ENCODE measurements at places on chromosomes 4 and X.

DNA sequence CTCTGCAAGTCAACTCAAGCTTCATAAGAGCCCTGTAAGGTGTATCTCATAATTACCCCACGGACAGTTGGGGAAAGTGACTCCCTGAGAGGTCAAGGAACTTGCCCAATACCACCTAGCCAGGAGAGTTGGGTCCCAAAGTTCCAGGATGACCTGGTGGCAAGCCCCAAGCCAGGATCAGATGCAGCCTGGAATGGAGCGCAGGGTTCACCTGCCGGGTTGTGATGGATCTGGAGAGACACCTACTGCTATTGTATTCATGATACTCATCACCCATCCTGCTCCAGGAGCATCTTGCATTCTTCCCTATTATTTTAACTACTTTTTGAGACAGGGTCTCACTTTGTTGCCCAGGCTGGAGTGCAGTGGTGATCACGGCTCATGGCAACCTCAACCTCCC, 36.1 kb downstream of the ZBTB49 start:
- DNase-seq, result no peak

- no peak for DNase-seq
These were observed 1.8 kb downstream of the TAB3 start for GRCh38 chrX:30887288-30887687.

GRCh38 chr4:105594099-105595010, 41.9 kb downstream of the ARHGEF38 start:
- no peak for DNase-seq

DNA sequence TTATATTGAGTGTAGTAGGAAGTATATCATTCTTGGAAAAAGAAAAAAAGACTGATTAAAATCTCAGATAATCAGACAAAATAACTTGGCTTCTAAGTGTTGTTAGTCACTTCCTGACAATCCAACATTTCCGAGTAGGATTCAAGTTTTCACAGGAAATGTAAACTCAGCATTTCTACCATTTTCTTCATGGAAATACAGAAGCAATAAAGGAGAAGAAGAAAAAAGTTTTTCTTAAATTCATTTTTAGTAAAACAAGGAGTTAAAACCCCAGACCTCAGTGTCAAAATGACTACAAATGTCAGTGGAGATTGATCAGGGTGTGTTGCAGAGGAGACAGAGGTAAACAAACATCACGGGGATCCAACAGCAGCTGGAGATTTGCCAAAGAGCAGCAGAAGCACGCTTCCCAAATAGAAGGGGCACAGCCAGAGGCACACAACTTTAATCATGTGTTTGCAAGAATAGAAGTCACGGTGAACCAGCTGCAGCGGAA, 129.3 kb upstream of the FAM9B start:
- DNase-seq, result no peak

DNA sequence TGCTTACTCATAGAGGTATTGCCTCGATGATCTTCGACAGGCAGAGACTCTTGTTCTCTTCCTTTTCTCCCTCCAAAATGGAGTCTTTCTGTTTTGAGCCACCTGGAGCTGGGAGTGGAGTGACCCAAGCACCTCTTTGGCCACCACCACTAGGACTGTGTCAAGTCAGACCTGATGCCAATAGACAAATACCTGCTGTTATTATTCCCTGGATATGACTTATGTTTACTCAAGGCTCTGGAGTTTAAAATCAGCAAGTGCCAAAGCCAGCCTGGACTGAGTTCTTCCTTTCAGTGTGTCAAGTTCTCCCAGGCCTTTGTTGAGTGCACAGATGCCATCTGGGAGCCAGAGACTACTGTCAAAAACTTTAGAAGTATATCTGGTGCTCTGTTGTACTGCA, 130.2 kb upstream of the SLC6A14 start:
- DNase-seq, result no peak

- no peak for DNase-seq
These were observed 40.9 kb downstream of the PDS5A start for GRCh38 chr4:39936565-39937418.

DNA sequence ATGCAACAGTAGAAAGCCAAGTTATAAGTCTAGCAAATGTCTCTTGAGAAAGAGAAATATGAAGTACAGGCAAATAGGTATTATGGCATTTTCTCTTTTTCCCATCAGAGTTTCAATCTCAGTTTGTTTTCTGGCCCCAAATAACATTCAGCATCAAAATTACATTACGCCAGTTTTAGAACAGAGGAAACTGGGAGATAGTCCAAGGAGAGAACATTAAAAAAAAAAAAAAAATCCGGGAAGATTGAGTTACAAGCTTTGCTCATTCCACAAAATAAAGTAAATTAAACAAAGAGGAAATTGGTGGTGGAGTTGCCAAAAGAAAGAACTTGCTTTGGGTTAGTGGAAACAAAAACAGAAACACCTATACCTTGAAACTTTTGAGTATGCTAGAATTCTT, 50.4 kb upstream of the IL13RA2 start:
- DNase-seq, result no peak

GRCh38 chrX:38618180-38618579, 56.8 kb downstream of the TSPAN7 start:
- DNase-seq, result no peak

GRCh38 chrX:131845201-131845600, 177.9 kb upstream of the STK26 start:
- DNase-seq, result no peak

DNA sequence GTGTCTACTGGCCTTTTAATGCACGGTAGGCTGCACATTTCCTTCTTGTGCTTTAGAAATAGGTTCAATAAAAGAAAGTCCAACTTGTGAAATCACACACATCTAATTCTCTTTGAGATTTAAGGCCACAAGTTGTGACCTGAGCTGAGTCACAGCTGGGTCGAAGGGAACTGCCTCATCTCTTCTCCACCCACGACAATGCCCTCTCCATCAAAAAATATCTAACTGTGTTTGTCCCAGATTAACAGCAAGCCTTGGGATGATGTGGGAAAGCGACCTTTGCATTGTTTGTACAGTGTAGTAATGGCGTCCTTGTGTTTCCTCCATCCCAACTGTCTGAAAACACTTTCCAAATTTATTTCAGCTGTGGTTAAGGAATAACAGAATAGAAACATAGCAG, 168.9 kb downstream of the AMELX start:
- no peak for DNase-seq

GRCh38 chrX:150845091-150845490, 53.4 kb downstream of the CD99L2 start:
- no peak for DNase-seq

DNA sequence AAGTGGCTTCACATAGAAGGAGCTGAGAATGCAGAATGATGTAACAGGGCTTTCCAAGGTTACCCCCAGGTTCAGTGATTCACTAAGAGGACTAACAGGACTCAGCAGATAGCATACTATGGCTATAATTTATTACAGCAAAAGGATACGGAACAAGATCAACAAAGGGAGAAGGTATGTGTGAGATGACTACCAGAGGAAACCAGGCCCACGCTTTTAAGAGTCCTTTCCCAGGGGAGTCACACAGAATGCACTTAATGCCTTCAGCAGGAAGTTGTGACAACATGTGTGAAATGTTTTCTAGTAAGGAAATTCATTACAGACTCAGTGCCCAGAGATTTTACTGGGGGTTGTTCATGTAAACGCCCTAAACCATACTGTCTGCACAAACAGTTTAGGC, 373.6 kb upstream of the MAGEB2 start:
- DNase-seq, result no peak

- DNase-seq, result peak; percentile 23
These were observed 106.9 kb upstream of the ACSL4 start for GRCh38 chrX:109839694-109840567.

- DNase-seq, result no peak
These were observed 11.3 kb upstream of the LONRF3 start for GRCh38 chrX:118963159-118963558.

DNA sequence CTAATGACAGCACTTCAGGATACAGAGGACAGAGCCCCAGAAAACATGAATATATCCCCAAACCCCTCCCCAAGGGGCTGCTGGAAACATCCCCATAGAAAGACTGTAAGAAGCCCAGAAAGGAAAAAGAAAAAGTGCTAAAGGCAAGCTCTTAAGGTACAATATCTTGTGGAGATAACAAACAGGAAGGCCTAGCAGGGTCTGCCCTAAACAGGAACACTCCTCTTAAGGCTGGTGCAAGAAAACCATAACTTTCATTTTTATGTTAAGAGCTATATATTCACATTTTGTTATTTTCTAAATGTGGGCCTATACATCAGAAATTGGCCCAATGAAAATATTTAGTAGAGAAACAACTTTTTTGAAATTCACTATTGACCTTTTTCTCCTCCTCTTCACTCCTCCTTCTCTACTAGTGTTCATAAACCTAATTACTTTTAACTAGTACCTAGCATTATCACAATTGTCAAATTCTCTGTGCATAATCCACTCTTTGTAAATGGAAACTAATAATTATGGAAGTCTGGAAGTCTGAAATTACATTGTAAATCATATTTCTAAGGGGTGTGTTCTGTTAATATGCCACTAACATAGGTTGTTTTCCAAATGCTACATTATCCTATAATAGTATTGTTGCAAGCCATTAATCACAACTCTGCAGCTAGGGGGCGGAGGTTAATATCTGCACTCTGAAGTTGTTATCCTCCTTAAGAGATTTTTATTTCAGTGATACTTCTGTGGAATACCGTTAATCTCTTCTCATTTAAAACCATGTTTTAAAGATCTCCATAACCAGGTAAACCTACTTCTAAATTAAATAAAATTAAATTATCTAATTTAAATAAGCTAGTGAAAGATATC, 59.8 kb downstream of the CASK start:
- DNase-seq, result no peak

GRCh38 chr4:45147866-45148265, 421.5 kb upstream of the GNPDA2 start:
- no peak for DNase-seq

DNA sequence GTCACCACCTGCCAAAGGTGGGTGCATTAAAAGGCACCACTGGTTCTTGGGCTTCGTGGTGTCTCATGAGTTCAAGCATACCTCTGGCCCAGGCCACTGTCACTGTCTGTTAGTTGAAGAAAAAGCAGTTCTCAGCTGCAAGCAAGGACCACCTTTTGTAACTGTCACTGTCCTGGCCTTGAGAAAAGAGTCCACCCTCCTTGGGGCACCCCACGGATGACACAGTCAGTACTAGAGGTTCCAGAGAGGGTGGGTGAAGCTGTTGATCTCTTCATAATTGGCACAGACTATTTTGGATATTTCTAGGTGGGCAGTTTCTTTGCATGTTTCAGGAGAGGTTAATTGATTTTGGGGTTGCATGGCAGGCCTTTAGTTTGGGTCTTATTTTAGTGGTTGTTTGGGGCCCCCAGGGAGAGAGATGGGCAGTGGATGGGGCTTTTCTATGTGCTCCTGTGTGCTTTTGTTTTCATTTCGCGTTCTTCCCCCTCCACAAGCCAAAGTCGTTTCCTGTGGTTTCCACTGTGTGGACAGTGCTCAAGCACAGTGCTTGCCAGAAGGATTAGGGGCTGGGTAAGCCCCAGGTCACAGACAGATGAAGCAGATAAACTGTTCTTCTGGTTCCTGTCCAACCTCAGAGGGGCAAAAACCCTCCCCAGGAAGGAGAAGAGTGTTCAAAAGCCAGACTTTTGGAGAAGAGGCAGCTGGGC, 156.2 kb upstream of the PPP1R2C start:
- peak; percentile 27 for DNase-seq

DNA sequence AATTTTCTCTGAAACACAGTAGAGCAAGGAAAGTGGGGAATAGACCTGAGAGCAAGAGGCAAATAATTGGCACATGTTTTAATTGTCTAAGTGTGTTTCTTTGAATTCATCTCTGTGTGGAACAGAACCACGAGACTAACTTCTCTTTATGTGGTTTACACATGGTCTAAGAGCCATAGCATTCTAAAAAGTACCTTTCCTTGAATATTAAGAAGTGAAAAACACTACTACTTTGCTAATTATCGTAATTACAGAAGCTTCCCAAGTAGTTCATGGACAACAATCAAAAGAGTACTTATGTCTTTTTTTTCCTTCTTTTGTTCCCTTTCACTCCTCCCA, 2.9 kb upstream of the CYBB start:
- no peak for DNase-seq

GRCh38 chr4:55143858-55144257, 18.5 kb upstream of the KDR start:
- DNase-seq, result no peak

- no peak for DNase-seq
These were observed 37.6 kb downstream of the EFHC2 start for GRCh38 chrX:44305921-44306320.

GRCh38 chrX:108312957-108313356, 125.3 kb downstream of the COL4A6 start:
- peak; percentile 55 for DNase-seq

GRCh38 chr4:103400405-103400804, 202.3 kb upstream of the CENPE start:
- no peak for DNase-seq

DNA sequence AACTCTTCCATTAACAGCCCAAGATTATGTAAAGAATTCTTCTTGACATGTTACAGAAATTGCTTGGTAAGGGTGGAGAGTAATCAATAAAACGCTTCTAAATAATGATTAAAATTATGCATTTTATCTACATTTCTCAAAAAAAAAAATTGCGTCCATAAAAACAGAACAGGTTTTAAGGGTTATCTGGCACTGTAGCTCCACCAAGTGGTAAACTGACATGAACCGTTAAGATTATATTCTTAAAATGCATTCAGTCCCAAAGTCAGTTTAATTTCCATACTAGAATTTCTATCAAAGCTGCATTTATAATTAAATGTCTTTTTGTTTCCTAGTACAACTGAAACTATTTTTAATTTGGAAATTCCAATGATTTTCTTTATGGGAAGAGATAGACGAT, 214.0 kb upstream of the UGT8 start:
- DNase-seq, result no peak

DNA sequence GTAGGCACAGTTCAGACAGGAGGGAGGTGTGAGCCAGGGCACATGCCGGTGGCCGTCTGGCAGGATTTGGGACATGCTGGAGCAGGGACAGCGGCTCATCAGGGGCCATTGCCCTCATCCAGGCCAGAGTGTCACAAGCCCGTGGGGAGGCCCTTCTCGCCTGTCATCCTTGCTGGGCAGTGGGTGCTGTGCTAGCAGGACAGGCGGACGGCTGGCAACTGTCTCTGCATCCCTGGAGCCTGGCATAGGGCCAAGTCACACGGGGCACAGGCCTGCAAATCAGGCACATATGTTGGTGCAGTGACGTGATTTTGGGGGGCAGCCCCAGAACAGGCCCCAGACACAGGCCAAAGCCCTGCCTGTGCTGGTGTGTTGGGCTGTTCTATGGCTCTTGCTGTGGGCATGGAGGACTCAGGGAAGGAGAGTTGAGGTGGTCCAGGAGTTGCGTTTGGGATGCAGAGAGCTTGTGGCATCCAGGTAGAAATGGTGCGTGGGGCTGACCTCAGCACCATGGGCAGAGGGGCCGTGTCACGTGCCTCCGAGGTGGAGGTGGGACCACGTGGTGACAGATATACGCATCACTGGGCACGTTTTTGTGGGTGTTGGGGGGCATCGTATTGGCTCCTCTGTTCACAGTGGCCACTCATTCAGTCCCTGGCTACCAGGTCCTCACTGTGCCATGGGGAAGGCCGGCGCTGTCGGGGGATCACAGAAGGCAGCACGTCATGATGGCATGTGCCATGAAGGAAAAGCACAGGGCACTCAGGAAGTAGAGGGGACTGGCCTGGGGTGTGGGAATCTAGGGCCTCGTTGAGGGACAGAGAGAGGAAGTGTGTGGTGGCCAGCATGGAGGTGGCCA, 14.6 kb upstream of the MSANTD1 start:
- no peak for DNase-seq

All from femur (tissue), 1 donor.